Spleen (tissue), 13 donors: ENCODE measurements at places on chromosomes 5 and 9. TPM values are rescaled to one million over a fixed set of nuclear protein-coding genes. Genes with fewer than 3 reads are reported as not detected.

Gene TTC16
- 0.60 TPM for total RNA-seq

Gene EMB
- total RNA-seq = 99.9 TPM

Gene SIGMAR1
- 28.4 TPM for total RNA-seq

Gene FLT4
- 32.2 TPM for total RNA-seq

Gene DOK3
- 141 TPM for total RNA-seq

Gene SHLD3
- 4.0 TPM for total RNA-seq

GRCh38 chr5:150206098-150206778 is 16.4 kb downstream of the SLC6A7 start:
- H3K27me3 ChIP-seq = peaks cover 13% of the 10 kb centered on the region
- H3K27ac ChIP-seq = no peak overlapping the region
- H3K36me3 ChIP-seq = no peaks in the 10 kb centered on the region

- no peaks in the 10 kb centered on the region for H3K36me3 ChIP-seq
- H3K27me3 ChIP-seq = no peaks in the 10 kb centered on the region
- no peak overlapping the region for H3K27ac ChIP-seq
- no peaks in the 10 kb centered on the region for H3K4me1 ChIP-seq
- no peak for DNase-seq
- no peak overlapping the region for H3K4me3 ChIP-seq
Observed at GRCh38 chr9:97961361-97961760, 21.8 kb upstream of the ANP32B start.

GRCh38 chr5:10857338-10857733 is 96.3 kb upstream of the DAP start:
- H3K36me3 ChIP-seq = no peaks in the 10 kb centered on the region
- DNase-seq = no peak
- peaks cover 16% of the 10 kb centered on the region for H3K4me1 ChIP-seq
- no peak overlapping the region for H3K27ac ChIP-seq
- peaks cover 17% of the 10 kb centered on the region for H3K27me3 ChIP-seq
- H3K4me3 ChIP-seq = no peak overlapping the region

DNA sequence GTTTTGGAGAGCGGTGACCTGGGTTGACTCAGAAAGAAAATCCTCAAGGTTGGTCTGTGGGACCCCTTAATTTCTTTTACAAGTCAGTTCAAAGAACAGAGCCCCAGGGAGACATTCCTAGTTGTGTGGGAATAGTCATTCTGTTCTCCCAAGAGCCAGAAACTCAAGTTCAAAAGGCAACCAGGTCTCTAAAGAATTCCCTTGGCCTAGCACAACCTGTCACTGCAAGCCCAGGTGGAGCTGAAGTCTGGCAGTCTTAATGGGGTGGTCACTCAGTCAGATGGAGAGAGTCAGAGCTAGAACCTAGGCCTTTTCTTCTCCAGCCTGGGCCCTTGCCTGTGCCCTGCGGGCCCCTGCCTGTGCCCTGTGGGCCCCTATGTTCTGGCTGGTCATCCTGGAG is 37.5 kb upstream of the CDKN2AIPNL start:
- H3K4me3 ChIP-seq = no peak overlapping the region
- no peaks in the 10 kb centered on the region for H3K27me3 ChIP-seq
- no peak overlapping the region for H3K27ac ChIP-seq
- H3K36me3 ChIP-seq = no peaks in the 10 kb centered on the region
- peaks cover 24% of the 10 kb centered on the region for H3K4me1 ChIP-seq
- peak; percentile 42 for DNase-seq

DNA sequence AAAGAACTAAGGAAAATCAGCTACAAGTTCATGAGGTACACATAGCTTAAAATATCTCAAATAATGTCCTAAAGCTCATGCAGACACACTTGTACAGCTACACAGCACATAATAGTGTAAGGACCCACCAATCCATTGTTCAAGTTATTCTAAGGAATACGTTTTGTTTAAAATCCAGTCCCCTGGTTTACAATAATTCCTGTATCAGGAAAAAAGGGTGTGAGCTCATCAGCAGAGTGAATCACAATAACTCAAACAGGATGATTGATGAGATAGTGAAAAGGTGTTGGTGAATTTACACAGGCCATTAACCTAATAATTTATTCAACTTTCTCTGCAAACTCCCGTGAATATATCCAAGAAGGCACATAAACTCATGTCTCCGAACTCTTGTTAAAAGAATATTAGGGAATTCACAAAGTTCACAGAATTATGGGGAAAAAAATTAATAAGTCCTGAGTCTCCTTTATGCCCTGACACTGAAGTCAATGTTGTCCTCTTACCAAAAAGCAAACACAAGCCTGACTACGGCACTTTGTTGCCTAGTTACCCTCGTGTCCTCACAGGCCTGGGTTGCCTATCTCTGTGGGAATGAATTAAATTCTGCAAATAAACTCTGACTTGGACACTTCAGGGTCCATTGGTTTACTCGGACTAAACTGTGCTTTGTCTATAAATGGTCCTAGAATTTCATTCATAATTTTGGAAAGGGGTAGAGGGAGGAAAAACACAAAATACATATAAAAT is 142.8 kb upstream of the PDE4D start:
- H3K4me3 ChIP-seq = no peak overlapping the region
- H3K27me3 ChIP-seq = no peaks in the 10 kb centered on the region
- no peaks in the 10 kb centered on the region for H3K4me1 ChIP-seq
- no peaks in the 10 kb centered on the region for H3K36me3 ChIP-seq
